Osteoblast (primary cell): ENCODE measurements at places on chromosomes 7 and 10. TPM values are rescaled to one million over a fixed set of nuclear protein-coding genes. Genes with fewer than 3 reads are reported as not detected.

- no peak for DNase-seq
These were observed 53.3 kb upstream of the TCF7L2 start for GRCh38 chr10:112896722-112897121.

GRCh38 chr7:108294595-108294994 is 161.6 kb downstream of the NRCAM start:
- DNase-seq, result no peak

DNA sequence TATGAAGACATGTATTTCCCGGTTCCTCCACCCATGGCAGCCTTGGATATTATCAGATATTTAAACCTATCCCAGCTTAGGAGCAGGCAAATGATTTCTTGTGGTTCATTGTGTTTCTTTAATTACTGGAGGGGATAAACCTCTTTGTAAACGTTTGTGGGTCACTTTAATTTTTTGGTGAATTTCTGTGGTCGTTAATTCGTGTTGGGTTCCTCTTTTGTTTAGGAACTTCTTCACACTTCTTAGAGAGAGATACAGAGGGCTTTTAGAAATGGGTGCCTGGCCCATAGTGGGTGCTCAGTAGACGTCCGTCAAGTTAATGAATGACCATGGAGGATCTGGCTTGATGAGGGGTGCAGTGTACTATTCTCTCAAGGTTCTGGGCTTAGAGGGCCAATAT is 27.2 kb upstream of the NUB1 start:
- peak; percentile 54 for DNase-seq

DNA sequence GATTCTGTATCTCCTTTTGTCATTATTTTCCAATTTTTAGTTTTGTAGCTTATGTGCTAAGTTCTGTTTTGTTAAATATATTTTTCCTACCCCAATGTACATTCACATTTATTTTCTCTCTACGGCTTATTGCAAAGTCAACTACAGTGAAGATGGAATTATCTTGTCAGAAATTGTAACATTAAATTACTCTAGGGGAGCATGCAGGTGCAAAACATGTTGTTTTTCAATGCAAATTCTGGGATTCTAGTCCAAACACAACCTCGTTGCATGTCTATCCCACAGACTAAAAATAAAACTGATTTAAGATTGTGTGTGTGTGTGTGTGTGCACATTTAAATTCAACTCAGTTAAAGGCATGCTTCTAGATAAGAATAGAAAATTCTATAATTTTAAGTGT is 529.1 kb upstream of the POM121L12 start:
- DNase-seq, result no peak

- DNase-seq, result no peak
These were observed 28.3 kb downstream of the POLL start for GRCh38 chr10:101559596-101560297.

DNA sequence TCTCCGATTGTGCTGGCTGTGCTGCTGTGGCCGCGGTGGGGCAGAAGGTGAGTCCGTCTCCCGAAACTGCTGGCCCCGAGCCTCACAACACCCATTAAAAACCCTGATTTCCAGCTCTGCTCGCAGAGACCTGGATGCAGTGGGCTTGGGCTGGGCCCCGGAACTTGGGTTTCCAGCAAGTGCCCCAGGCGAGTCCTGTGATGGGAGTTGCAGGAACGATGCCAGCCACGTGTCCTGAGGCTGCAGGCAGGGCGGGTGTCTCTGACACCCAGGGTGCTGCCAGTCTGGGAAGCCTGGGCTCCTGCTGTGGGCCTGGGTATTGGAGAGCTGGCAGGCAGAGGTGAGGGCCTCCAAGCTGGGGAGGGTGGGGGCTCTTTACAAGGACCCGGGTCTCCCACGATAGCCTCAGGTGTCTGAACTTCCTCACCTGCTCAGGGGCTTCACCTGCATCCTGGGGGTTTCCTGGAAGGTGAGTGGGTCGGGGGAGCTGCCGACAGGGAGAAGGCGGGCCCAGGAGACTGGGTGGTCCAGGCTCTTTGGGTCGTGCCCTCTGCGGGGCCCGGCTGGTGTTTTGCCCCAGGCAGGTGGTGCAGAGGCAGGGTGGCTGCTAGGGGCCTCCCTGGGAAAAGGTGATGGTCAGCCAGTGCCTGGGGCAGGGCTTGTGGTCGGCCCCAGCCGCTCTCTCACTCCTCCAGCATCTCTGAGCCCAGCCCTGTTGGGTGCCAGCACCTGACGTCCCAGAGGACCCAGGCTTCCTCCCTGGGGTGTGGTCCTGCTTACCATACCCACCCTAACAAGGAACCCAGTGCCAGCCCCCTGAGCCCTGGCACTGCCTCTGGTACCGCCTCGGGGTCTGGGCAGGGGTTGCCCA is 180.3 kb downstream of the DNAJB6 start:
- DNase-seq, result peak; percentile 67

DNA sequence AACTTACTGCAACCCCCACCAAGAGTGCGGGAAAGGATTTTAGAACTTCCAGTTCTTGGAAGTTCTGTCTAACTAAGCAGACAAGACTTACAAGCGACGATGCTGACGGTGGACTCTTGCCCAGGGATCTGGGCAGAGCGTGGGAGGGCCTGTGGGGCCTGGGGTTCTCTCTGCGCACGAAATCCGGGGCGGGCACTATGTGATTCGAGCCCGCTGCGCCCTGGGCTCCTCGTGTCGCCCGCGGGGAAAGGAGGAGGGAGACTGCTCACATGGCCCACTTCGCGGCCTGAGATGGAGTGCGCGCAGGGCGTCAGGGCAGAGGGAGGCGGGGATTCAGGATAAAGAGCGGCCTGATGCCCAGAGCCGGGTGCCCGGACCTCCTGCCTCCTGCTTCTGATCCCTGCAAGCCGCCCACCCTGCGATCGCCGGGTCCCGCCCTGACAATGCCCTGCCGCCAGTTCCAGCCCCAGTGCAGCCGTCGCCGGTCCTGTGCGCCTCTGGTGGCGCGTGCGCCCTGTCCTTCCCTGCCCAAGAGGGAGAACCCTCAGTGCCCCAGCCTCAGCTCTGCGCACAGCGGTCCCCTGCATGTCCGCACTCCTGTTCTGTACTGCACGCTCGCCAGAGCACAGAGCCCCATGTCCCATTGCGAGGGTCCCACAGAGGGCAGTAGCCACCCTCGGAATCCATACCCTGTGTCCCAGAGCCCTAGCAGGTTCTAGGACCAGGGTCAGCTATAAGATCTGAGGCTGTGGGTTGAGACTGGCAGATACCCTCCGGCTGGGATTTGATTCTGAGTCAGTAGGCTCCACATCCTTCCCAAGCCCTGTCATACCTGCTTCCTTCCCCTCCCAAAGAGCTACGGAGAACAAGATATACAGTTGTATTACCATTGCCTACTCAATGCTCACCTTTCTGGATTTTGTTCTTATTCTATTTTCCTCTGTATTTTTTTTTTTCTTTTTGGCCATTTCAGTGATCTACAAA is 99.4 kb upstream of the TMEM106B start:
- DNase-seq, result peak; percentile 74

PIP4K2A gene
- 65.7 and 68.8 TPM in 2 replicates for total RNA-seq

BLNK gene
- total RNA-seq, result under 0.01 and 0.36 TPM in 2 replicates

CH25H gene
- 5.8 and 13.0 TPM in 2 replicates for total RNA-seq
